ENCODE measurements at places on chromosomes 3 and 15.

DNA sequence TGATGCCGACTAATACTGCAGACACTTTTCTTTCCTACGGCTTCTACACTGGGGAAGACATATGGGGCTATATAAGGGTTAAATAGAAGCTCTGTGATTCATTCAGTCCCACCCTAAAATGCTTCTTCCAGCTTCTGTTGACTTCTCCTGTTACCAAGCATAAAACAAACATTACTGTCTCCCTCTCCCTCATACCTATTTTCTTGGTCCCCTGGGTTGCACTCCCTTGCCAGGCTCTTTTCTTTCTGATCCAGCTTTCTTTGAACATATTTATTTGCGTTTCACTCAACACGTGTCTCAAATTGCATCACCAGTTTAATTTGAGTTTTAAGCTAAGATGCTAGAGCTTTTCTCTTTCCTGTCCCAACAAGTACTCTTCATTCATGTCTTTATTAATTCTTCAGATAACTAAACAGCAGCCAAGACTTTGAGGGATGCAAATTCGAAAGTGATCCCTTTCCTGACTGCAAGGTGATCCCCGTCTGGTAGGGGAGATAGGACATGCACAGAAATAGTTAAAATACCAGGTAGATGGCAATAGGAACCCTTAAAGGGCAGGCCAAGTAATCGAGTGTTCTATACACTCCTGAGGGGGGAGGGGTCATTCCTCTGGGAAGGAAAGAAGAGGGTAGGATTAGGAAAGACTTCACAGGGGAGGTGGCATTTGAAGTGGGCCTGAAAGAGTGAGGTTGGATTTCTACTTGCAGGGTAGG is 198.6 kb upstream of the BCL6 start:
- DNase-seq: no peak

DNA sequence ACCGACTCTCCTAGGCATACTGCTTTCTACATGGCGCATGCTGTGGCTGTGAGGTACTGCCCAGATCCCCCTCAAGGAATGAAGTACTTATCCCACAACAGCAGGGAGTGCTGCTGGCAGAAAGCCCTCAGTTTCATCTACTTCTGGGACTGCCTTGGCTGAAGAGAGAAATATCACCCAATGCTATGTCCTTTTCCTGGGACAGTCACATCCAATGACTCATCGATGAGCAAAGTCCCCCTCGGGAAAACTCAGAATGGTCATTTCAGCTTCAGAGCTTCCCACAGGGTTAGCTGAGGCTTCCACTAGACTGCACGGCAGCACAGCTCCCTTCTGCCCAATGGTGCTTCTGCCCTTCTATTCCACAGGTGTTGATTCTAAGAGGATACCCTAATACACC is 3.6 kb upstream of the NMD3 start:
- no peak for DNase-seq

- no peak for DNase-seq
These were observed 18.6 kb downstream of the ARIH1 start for GRCh38 chr15:72492733-72493132.

- no peak for DNase-seq
These were observed 81.5 kb downstream of the SLC25A26 start for GRCh38 chr3:66302288-66302687.

DNA sequence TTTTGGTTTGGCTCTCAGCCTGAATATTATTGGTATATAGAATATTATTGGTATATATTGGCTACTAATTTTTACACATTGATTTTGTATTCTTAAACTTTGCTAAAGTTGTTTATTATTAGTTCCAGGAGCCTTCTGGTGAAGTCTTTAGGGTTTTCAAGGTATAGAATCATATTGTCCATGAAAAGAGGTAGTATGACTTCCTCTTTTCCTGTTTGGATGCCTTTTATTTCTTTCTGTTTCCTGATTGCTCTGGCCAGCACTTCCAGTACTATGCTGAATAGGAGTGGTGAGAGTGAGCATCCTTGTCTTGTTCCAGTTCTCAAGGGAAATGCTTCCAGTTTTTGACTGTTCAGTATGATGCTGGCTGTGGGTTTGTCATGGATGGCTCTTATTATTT is 107.3 kb upstream of the LIPC start:
- DNase-seq: no peak

All from NCI-H1694 treated with DMSO at 0.1 percent for 48 hours (cell line).